Lung (tissue), 17 donors: ENCODE measurements at places on chromosomes 1 and 21. TPM values are rescaled to one million over a fixed set of nuclear protein-coding genes. Genes with fewer than 3 reads are reported as not detected.

RHCE gene
- polyA plus RNA-seq = 0.26 TPM

SLC25A34 gene
- 2.7 TPM for polyA plus RNA-seq

C1orf226 gene
- 2.5 TPM for polyA plus RNA-seq

APCS gene
- not detected for polyA plus RNA-seq

KCNJ9 gene
- polyA plus RNA-seq = not detected

PLEKHA6 gene
- polyA plus RNA-seq = 3.8 TPM

GNB1 gene
- polyA plus RNA-seq = 222 TPM

C1orf232 gene
- polyA plus RNA-seq = not detected

SIK1 gene
- 15.4 TPM for polyA plus RNA-seq
